ENCODE measurements at places on chromosomes 2 and 18. TPM values are rescaled to one million over a fixed set of nuclear protein-coding genes. Genes with fewer than 3 reads are reported as not detected.

- DNase-seq: no peak
These were observed 72.6 kb downstream of the TPGS2 start for GRCh38 chr18:36756242-36756641.

GRCh38 chr2:185082749-185083148, 484.4 kb downstream of the ZNF804A start:
- DNase-seq: no peak

DNA sequence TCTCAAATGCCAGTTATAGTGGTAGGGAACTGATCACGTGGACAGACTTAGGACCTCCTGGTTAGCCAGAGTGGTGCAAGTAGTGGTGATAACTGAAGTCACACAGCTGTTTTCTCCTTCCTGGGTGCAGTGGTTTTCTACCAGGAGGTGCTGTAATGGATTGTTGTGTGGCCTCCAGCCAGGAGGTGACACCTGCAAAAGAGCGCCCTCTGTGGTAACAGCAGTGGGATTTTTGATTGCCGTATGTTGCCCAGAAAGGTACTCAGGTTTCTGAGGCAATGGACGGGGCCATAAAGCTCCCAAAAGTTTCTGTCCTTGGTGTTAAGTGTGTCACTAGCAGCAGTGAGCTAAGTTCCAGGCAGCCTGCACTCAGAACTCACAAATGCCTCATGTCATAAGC, 1358.1 kb upstream of the DDX18 start:
- DNase-seq: no peak

- no peak for DNase-seq
These were observed 74.5 kb downstream of the MDH1 start for GRCh38 chr2:63663013-63663864.

- DNase-seq: no peak
These were observed 82.6 kb downstream of the TPO start for GRCh38 chr2:1495676-1496358.

- no peak for DNase-seq
These were observed 293.7 kb downstream of the NYAP2 start for GRCh38 chr2:225693259-225693658.

DNA sequence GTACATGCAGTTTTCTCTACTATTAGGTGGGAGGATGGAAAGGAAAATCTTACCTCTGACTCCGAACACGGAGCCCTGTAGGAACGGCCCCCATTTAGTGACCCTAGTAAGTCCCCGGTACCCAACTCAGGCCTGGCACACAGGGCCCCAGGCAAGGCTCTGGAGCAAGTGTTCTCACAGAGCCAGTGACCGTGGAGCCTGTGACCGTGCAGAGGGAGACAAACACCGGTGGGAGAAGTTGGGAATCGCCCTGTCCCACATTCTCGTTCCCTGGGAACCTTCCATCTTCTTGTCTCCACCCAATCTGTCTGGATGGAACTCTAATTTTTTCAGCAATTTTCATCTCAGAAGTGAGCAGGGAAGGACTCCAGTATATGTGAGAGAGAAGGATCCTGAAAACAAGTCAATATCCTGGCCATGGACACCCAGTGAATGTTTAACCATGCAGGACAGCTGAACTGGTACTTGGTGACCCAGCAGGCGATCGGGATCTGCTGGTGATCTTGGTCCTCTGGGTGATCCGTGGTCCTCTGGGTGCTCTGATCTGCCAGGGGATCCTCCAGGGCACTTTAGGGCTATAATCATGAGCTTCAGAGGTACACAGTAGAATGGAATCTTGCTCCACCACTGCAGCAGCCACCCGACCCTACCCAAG, 348.6 kb upstream of the ID2 start:
- DNase-seq: no peak

- DNase-seq: no peak
These were observed 417.0 kb upstream of the NRXN1 start for GRCh38 chr2:51448911-51449310.

- DNase-seq: no peak
These were observed 52.6 kb upstream of the EMILIN2 start for GRCh38 chr18:2794159-2794558.

- DNase-seq: peak; percentile 40
These were observed 16.2 kb upstream of the RHOB start for GRCh38 chr2:20430461-20431300.

- no peak for DNase-seq
These were observed 4.1 kb downstream of the BCL11A start for GRCh38 chr2:60549238-60549927.

DNA sequence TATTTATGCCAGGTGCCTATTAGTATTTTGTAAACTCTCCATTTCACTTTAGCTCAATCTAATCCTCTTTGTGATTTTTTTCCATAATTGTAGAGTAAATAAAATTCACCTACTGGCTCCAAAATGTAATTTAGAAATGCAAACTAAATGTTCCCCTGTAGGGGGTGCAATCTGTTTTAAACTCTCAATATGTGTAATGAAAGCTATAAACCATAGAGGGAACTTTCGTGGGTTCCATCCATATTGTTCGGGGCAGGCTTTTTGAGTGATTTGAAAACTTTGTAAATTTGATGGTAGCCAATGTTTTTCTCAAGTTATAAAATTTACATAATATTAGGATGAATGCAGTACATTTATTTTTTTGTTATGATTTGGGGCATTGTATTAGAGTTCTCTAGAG, 49.4 kb downstream of the TSPYL6 start:
- no peak for DNase-seq

- peak; percentile 75 for DNase-seq
These were observed 8.9 kb upstream of the TMEM185B start for GRCh38 chr2:120231974-120232635.

DNA sequence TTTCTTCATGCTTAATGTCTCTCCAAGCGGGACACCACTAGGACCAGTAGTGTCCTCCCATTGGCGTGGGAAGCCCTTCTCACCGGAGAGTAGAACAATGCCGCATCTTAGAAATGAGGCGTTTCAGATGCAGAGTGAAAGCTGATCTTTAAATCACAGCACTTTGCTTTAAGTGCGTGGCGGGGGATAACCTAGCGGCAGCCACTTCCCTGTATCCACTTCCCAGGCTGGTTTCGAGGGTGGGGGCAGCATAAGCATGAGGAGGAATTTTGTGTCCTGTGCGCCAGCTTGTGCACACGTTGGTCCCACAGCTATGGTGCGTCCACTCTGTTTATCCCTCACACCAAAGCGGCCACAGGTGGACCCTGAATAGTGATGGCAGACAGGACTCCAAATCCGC, 63.1 kb downstream of the MBP start:
- DNase-seq: no peak

- DNase-seq: no peak
These were observed 15.6 kb downstream of the KLF11 start for GRCh38 chr2:10059016-10059351.

DNA sequence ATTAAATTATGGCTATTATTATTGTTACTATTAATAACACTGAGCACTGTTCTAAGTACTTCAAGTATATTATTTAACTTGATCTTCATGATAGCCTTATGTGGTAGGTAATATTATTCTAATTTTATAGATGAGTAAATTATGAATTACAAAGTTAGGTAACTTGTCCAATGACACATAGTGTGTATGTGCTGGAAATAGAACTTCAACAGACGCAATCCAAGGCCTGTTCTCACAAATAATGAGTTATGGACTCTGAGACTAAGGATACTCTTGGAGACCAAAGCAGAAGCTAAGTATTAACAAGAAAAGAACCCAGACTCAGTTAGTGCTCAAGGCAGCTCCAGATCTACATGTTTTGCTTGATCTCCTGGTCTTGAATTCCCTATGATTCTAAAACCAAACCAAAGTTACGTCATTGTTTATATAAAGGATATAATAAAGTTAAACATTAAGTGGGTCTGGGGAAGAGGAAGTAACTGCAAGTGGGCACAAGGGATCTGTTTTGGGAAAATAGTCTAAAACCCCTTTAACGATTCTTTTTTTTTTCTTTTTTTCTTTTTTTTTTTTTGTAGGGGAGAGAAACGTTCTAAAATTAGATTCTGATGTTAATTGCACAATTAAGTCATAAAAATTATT, 211.3 kb downstream of the ERBB4 start:
- DNase-seq: no peak

DNA sequence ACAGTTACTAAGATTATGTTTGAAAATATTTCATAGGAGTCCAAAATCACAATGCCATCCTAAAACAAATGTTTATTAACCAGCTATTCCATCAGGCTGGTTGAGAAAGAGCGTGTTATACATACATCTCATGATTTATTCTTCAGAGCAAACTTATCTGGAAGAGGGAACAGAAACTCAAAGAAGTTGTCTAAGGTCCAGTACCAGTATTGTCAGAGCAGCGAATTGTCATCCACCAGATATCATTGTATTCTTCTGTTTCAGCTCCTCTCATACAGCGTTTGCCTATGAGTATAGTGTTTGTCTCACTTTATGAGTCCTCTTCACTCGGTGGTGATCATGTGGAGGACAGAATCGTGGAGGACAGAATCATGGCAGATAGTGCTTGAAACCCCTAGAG, 238.2 kb downstream of the OSR1 start:
- no peak for DNase-seq

- peak; percentile 66 for DNase-seq
These were observed 53.9 kb downstream of the KCTD18 start for GRCh38 chr2:200455958-200456421.

GRCh38 chr2:67309281-67309680, 87.9 kb upstream of the ETAA1 start:
- no peak for DNase-seq

GRCh38 chr2:36389091-36389564, 33.5 kb downstream of the CRIM1 start:
- no peak for DNase-seq

- DNase-seq: no peak
These were observed 190.8 kb downstream of the TMEM247 start for GRCh38 chr2:46669996-46670793.

DNA sequence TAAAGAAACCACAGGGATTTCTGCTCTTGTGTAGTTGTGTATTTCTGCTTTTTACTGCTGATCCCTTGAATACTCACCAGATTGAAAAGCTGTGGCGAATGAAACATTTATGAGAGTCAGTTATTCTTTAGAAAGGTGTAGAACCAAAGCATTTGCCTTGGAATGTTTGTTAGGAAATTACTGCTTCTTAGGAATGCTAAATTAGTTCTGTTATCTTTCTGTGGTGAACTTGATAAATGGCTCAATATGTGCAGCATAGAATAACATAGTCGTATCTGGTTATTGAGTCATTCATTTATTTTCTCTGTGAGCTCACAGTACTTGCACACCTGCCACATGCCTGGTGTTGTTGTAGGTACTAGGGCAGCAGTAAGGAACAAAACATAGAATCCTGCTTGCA, 57.0 kb upstream of the FAM237A start:
- DNase-seq: no peak

DNA sequence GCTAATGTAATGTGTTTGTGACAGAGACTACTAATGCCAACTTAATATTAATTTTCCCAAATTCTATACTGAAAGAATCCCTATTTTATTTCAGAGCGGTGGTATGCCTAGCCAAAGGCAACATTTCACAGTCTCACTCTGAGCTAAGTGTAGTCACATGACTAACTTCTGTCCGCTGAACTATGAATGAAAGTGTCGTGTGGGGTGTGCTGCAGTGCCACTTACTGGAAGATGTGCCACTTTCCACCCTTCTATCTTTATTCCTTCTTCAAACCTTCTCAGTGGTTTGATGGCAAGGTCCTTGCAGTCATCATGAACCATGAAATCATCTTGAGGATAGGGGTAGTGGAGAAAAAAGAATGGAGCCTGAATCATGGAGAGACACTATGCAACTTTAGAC, 47.3 kb upstream of the C1D start:
- no peak for DNase-seq

DNA sequence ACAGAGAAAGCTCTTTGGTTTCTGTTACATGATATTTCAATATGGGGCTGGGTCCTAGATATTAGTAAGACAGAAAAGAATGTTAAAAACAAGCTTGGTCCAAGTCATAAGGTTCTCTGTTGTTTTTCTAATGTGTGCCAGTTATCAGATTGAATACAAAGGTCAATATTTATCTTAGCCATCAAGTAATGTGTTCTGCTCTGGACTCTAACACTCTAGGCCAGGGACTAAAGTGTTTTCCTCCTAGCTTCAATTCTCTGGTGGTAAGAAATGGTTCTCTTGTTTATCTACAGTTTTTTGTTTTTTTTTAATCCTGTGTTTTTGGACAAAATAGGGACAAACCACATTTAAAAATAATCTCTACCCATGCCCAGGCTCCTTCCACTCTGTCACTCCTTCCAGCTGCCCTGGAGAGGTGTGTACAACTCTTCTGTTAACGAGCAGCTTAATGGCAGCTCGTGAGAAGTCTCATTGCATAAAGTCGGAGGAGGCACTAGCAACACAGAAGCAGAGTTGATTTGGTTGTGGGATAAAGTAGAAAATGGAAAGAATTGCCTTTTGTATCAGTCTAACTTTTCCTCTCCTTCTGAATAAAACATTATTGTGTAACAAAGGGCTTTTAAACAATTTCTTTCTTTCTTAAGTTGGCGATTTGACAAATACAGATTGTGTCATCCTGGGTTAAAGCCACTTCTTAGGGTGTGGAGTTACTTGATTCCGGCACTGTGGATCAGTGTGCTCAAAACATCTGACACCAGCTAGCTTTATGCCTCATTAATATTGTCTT, 8.0 kb upstream of the SESTD1 start:
- DNase-seq: no peak

- DNase-seq: peak; percentile 77
These were observed 25.8 kb downstream of the BIN1 start for GRCh38 chr2:127080938-127081755.

The NT5DC4 gene
- not detected for total RNA-seq

The POLE4 gene
- total RNA-seq: 47.8 TPM

The ST8SIA5 gene
- total RNA-seq: not detected

The ALPI gene
- total RNA-seq: not detected

The TET3 gene
- 18.6 TPM for total RNA-seq

The PRSS56 gene
- total RNA-seq: not detected

The ACMSD gene
- total RNA-seq: not detected

The SOX11 gene
- total RNA-seq: not detected

The SULT1C4 gene
- total RNA-seq: not detected

The DLX1 gene
- total RNA-seq: not detected

The GALNT5 gene
- total RNA-seq: not detected

The ATF2 gene
- total RNA-seq: 65.8 TPM

The FAM237A gene
- not detected for total RNA-seq

The IWS1 gene
- 39.0 TPM for total RNA-seq

The LYG2 gene
- not detected for total RNA-seq

The ELOA2 gene
- total RNA-seq: not detected

The ASPRV1 gene
- total RNA-seq: 2.0 TPM

All from activated T-cell treated with anti-CD3 and anti-CD28 coated beads, Interleukin-2, amount 50 U/mL, for 72 hours (primary cell).